ENCODE measurements at places on chromosomes 7 and 10.
A peak's percentile ranks its signal among the peaks of the same experiment; 100 is the strongest.

DNA sequence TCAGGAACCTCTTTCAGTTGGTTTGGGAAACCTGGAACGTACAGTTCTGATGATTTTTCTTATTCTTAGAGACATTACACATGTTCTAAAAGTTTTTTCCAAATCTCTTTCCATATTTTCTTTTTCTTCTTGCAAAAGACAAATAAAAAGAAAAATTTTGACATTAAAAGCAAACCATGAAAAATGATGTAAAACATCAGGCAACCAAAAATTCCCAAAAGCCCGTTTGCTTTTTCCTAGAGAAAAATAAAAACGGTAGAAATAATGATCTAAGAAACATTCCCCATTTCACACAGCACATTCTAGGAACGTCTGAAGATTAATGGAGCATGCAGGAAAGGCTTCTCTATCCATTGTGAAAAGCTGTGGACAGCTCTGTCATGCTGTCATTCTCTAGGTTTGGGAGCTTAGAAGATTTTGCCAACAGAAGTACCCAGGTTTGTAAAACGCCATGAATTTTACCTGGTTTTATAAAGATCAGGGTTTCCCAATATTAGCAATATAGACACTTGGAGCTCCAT lies 11.2 kb upstream of the PRTFDC1 start:
- no peak for DNase-seq

DNA sequence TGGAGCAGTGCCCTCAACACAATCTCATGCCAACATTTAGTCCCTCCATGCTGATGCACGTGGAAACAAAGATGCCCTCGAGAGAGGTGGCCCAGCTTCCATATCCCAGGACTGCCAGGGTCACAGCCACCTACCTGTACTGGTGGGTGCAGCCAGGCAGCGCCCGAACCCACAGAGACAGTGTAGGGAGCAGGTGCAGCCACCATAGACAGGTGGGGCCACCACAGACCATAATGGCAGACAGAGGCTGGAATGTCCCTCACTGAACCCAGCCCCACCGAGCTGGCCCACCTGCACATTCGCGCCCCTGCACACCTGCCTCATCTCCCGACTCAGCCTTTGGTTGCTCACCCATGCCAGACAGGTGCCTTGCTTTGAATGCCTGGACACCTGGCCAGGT lies 18.3 kb upstream of the CPXM2 start:
- no peak for DNase-seq

GRCh38 chr10:103666087-103666761 lies 172.7 kb downstream of the NEURL1 start:
- DNase-seq: no peak

DNA sequence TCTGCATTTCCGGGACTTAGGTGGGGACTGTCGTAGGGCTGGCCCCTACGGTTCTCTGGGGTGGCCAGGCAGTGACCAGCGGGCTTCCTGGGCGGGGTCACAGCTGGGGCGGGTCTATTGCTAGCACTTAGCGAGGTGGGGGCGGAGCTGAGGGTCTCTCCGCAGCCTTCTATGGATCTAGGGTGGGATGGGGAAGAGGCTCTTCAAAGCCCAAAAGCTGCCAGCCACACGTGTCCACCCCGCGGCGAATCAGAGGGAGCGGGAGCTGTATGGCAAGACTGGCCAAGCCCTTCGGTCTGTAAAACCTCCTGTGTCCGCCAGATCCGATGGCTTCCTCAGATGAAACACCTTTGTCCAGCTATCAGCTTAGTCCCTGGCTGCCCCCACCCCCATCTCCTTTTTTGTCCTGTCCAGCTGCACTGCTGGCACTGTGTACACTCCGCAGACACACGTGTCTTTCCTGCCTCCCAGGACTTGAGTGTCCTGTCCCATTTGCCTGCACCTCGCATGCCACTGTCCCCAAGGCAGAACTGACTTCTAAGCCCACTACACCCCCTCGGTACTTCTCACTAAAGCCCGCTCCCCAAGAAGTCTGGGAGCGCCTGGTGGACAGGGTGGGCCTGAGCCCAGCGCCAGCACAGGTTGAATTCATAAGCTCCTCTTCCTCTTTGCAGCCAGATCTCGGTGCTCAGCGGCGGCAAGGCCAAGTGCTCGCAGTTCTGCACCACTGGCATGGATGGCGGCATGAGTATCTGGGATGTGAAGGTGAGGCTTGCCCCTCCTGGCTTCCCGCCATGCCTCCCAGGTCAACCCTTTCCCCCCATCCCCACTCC lies 14.8 kb downstream of the PDAP1 start:
- peak; percentile 90 for DNase-seq

- no peak for DNase-seq
These were observed 376.1 kb downstream of the PLXNA4 start for GRCh38 chr7:132200141-132200540.

DNA sequence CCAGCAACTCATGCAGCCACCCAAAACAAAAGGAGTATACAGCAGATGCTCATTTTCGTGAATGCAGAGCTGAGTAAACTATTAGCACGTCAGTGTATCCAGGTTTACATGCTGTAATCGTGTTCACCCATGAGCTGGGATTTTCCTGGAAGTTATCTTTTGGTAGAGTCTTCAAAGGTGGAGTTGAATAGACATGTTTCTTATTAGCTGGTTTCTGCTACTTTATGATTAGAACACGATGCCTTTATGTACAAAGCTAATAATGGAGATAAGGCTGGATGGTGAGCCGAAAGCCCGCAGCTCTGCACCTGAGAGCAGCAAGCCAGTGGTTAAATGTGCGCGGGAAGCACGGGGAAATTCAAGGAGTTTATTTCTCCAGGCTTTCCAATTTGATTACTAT lies 123.8 kb downstream of the ADARB2 start:
- DNase-seq: peak; percentile 22

- DNase-seq: no peak
These were observed 10.5 kb downstream of the ADAM22 start for GRCh38 chr7:87944547-87944946.

DNA sequence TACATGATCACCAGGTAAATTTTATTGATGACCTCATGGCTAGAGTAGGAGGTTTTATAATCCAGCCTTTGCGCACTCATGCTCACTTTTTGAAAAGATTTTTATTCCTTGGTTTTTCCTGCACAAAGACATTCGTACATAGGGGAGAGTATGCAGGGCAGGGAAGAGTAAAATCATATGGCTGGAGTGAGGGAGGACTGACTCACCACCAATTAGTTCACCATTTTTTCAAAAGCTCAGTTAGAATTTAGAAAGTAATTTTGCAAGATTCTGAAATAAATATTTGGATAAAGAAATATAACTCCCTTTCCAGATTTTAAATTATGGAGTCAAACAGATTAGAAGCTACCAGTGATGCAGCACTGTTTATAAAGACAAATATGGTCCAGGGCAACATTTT lies 111.9 kb downstream of the SEMA3D start:
- DNase-seq: no peak

DNA sequence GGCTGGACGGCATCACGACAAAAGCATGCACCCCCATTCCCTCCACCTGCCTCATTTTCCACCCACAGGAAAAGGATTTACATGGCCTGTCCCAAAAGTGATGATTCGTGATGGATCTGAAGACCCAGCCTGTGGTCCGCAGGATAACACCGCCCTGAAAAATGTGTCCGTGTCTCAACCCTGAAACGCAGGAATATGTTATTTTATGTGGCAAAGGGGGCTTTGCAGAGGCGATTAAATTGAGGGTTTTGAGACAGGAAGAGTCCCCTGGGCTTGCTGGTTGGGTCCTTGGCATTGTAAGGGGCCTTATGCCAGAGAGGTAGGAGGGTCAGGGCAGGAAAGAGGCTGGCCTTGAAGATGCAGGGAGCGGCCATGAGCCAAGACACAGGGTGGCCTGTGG lies 80.2 kb upstream of the PPP2R2D start:
- DNase-seq: no peak

DNA sequence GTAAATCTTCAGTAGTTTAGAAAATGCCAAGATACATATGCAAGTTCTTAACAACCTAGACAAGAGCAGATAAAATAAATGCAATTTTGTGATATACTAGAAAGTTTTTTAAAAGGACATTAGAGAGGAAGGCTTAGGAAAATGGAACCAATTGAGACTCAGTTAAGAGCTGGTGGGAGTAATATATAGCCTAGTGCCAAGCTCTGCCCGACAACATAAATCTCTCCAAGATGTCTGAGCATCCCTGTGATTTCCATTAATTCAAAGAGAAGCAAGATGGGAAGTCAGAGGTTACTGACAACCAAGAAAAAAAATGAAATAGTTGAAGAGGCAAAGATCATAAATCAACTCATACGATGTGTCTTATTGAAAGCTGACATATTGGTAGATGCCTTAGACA lies 74.5 kb downstream of the DGKB start:
- no peak for DNase-seq

GRCh38 chr7:91865511-91865910 lies 15.0 kb downstream of the MTERF1 start:
- DNase-seq: no peak

DNA sequence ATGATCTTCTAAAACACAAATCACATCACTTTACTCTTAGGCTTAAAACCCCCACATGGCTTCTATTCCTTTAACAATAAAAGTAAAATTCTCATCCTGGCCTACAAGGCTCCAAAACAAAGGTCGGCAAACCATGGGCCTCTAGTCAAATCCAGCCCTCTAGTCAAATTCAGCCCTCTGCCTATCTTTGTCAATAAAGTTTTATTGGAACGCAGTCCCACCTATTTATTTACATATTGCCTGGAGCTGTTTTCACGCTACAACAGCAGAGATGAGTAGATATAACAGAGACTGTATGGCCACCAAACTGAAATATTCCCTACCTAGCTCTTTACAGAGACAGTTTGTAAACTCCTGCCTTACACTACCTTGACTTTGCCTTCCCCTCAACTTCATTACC lies 178.8 kb downstream of the PTPN20 start:
- no peak for DNase-seq

GRCh38 chr10:3482200-3482993 lies 302.6 kb downstream of the KLF6 start:
- DNase-seq: peak; percentile 90

DNA sequence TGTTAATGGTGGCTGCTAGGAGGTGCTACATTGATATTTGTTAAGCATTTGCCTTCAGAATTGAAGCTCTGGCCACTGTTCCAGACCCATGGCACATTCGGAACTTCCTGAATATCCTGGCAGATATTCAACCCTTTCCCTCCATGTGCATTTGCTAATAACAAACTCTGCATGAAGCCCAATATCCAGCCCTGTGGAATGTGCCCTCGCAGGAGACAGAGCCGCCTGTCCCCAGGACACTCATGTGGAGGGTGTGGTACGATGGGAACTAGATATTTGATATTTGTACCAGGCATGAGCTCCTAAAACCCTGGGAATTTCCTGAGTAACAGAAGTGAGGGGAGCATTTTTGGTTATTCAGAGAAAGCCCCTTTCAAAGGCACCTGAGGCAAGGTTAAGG lies 21.6 kb upstream of the ARHGAP22 start:
- no peak for DNase-seq

- no peak for DNase-seq
These were observed 261.1 kb upstream of the RNF32 start for GRCh38 chr7:156379324-156380070.

DNA sequence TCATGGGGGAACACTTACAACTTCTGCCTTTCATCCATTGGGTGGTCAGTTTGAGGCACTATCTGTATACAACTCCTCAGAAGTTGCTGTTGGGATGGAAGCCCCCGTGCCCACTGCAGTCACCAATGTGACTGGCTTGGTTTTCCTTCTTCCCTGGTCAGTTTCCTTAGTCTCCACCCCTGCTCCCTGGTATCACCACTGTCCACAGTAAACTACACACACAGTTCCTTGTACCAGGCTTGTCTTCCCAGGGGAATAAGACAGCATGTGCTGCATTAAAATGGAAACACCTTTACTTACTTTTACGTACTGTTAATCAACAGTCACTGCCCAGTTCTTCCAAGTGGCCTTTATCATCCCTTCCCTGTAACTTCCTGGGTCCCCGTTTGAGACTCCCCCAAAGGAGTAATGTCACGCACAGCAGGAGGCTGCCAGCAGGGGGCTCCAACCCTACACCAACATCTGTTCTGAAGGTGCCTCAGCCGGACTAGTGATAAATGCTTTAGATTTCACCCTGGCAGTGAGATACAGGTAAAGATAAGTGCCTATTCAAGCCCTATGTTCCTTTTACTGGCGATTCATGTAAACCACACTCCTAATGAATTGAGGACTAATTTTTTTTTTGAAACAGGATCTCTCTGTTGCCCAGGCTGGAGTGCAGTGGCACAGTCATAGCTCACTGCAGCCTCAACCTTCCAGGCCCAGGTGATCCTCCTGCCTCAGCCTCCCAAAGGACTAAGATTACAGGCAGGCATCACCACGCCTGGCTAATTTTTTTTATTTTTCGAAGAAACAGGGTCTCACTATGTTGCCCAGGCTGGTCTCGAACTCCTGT lies 45.3 kb upstream of the PIK3AP1 start:
- DNase-seq: peak; percentile 63

GRCh38 chr7:913736-914520 lies 37.6 kb downstream of the GET4 start:
- DNase-seq: no peak

DNA sequence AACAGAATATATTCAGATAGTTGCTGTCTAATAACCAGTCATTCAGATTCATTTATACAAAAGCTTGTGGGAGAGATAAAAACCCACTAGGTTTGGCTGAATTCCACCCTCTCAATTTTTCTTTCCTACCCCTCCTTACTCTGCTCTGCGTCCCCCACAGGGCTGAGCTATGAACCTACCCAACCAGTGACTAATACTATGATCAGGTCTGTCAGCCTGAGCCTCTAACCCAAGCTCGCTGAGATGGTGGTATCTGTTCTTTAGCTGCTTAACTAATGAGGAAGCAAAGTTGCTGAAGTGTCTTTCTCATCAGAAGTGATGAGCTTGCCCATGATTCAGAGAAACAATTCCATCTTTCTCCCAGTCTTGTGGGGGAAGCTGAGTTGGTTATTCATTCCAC lies 248.7 kb upstream of the GPR26 start:
- DNase-seq: no peak

- DNase-seq: no peak
These were observed 94.6 kb downstream of the DNAJB6 start for GRCh38 chr7:157431173-157431950.

- no peak for DNase-seq
These were observed 139.8 kb downstream of the FAM53B start for GRCh38 chr10:124604214-124605000.

GRCh38 chr7:11177793-11178192 lies 204.1 kb downstream of the PHF14 start:
- no peak for DNase-seq

All from islet precursor cell (in vitro differentiated cells).